RKO (cell line): ENCODE measurements at places on chromosomes 13 and 19.

DNA sequence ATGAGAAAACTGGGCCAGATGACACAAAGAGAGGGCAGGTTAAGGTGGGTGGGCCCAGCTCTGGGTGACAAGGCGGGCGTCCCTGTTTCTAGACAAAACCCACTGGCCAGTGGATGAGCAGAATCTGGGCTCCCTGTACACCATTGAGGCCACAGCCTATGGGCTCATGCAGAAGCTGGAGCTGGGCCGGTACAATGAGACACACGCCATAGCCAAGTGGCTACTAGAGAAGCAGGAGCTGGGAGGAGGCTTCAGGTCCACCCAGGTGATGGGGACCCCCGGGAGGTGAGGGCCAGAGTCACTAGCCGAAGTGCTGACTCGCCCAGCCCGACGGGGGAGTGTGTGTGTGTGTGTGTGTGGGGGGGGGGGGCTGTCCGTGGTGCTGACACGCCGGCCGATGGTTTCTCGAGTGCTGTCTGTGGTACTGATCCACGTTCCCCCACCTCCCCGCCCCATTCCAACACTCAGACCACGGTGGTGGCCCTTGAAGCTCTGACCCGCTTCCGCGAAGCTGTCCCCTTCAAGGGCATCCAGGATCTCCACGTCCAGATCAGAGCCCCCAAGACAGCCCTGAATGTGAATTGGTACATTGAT, 24.3 kb upstream of the SHFL start:
- DNase-seq: peak; percentile 43

- DNase-seq: no peak
These were observed 38.2 kb upstream of the C1QTNF9 start for GRCh38 chr13:24271231-24271600.

DNA sequence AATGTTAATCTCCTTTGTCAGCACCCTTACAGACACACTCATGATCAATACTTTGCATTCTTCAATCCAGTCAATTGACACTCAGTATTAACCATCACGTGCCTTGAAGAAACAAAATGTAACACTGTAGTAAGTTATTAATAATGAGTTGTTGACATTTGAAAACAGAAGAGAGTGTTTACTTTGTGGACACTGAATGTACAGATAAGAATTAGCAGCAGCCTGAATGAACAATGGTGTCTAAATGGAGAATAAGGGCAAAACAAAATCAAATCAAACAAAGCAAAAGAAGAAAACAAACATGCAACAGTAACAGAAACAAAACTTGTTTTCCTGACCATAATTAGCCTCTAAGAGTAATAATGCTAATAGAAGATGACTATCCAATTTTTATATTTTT, 1191.1 kb upstream of the MIR17HG start:
- no peak for DNase-seq

- DNase-seq: no peak
These were observed 678.9 kb upstream of the SLITRK5 start for GRCh38 chr13:86992251-86992650.

DNA sequence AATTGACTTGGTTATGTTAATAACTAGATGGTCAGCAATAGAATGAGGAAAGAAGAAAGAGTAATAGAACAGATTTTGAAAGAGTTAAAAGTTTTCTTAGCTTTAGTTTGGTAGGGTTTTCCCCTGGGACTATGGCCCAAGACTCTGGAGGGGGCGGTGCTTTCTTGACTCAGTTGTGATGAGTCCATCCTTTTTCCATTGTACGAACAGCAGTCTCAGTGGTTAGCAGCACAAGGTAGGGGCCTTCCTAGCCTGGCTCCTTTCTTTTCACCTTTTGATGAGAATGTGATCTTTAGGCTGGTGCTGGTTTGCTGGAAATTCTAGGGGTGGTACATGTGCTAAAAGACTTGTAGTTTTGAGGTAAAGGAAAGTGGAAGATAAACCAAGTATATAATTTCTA, 38.8 kb downstream of the ZNF506 start:
- DNase-seq: no peak

- DNase-seq: no peak
These were observed 39.1 kb downstream of the PEPD start for GRCh38 chr19:33482476-33482875.
